ENCODE measurements at places on chromosomes 1 and 21. TPM values are rescaled to one million over a fixed set of nuclear protein-coding genes. Genes with fewer than 3 reads are reported as not detected.
A peak's percentile ranks its signal among the peaks of the same experiment; 100 is the strongest.

The LYPD8 gene
- total RNA-seq = 1.4 TPM

DNA sequence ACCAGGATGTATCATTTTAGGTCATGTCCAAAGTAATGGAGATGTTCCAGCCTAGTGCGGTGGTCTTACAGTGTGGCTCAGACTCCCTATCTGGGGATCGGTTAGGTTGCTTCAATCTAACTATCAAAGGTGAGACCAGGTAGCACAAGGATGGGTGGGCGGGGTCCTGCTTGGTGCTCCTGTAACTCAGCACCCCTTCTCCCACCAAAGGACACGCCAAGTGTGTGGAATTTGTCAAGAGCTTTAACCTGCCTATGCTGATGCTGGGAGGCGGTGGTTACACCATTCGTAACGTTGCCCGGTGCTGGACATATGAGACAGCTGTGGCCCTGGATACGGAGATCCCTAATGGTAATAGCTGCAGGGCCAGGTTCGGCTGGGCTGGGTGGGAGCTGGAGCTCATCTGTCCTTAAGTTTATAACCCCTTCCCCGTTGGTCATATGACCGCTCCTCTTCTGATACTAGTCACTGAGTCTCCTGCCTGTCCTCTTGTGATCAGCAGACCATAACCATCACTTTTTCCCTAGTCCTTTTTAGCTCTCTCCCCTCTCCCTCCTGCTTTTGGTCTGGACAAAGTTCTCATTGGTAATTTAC is 5.4 kb downstream of the MARCKSL1 start:
- H3K27me3 ChIP-seq = no peaks in the 10 kb centered on the region
- peaks cover 5% of the 10 kb centered on the region for H3K36me3 ChIP-seq
- H3K4me3 ChIP-seq = no peak overlapping the region
- DNase-seq = peak; percentile 16
- H3K4me1 ChIP-seq = peaks cover 41% of the 10 kb centered on the region

GRCh38 chr21:44643741-44644310 is 2.4 kb upstream of the KRTAP10-11 start:
- H3K4me3 ChIP-seq = no peak overlapping the region
- no peaks in the 10 kb centered on the region for H3K4me1 ChIP-seq
- H3K27me3 ChIP-seq = peaks cover 45% of the 10 kb centered on the region
- DNase-seq = no peak
- no peaks in the 10 kb centered on the region for H3K36me3 ChIP-seq

The BTBD8 gene
- total RNA-seq = 8.1 TPM

Data from PC-9 (cell line).